NCI-H2107 (cell line): ENCODE measurements at places on chromosomes 16 and 17.

- DNase-seq = no peak
Observed at GRCh38 chr17:79152110-79152509, 77.5 kb downstream of the ENGASE start.

- no peak for DNase-seq
Observed at GRCh38 chr16:54444851-54445458, 158.4 kb upstream of the IRX3 start.

GRCh38 chr17:79047923-79048825 lies 24.2 kb downstream of the C1QTNF1 start:
- no peak for DNase-seq

DNA sequence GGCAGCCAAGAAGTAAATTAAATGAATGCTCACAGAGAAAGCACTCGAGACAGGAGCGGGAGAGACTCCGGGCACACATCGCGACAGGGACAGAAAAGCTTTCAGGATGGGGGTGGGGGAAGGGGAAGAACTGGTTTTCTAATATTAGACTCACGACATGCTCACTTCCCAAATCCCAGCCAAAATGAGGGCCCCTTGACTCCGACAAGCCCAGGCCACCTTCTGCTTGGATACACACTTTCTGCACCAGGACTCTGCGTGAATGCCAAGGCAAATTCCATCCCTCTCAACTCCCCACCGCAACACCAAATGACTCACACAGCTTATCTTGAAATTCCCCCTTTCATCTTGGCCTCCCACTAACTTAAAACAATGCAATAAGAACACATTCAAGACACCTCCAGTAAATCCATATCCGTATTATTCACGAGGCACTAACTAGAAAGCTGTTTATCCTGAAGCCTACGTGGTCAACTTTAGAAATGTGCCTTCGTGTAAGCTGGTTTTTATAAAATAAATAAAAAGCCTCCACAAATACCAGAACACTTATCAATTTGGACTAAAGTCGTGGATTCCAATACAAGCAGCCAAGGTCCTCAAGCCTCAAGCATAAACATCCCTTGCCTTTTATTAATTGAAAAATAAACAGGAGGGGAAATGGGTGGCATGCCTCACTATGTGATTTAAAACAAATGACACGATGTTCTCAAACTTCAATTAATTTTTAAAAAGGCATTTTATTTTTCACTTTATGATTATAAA lies 46.1 kb downstream of the NXN start:
- DNase-seq = no peak

- no peak for DNase-seq
Observed at GRCh38 chr17:69945698-69946185, 129.3 kb upstream of the KCNJ16 start.

GRCh38 chr17:17812211-17813054 lies 24.4 kb downstream of the SREBF1 start:
- no peak for DNase-seq

DNA sequence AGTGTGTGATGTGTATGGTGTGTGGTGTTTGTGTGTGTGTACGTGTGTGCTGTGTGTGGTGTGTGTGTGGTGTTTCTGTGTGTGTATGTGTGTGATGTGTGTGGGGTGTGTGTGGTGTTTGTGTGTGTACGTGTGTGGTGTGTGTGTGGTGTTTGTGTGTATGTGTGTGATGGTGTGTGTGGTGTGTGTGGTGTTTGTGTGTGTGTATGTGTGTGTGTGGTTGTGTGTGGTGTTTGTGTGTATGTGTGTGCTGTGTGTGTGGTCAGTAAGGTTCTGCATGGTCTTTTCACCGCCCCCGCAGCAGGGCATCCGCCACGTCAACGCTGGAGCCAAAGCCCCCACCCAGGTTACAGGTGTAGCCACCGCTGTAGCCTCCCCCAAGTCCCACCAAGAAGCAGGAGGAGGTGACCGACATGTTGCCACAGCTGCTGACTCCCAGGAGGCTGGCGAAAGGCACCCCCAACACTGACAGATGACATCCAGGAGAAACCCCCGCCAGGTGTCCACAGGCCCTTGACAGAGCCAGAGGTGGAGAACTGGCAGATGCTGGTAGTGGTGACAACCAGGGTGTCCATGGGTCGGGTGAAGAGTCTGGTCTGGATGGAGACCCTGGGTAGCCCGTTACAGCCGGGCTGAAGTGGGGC lies 9.3 kb upstream of the KRT17 start:
- no peak for DNase-seq

DNA sequence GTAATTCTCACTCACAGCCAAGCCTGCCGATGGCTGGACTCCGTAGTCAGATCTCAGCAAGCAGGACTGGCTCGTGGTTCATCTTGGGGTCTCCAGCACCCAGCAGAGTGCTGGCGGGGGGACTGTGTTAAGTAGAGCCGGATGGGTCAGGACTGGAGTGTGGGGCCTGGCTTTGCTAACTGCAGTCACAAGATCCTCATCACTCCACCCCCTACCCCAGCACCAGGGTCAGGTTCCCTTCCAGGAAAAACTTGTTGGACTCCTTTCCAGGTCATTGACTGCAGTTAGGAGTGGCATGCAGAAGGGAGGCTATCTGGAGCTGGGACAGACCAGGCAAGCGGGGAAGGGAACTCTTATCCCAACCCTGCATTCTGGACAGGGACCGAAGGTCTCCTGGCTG lies 6.0 kb downstream of the CIITA start:
- no peak for DNase-seq
